HCT116 (cell line): ENCODE measurements at places on chromosomes 3 and 15.

GRCh38 chr3:30004481-30004880, 601.9 kb upstream of the TGFBR2 start:
- 0 out of 2 replicates have a peak, but pooled peaks cover 3% of the 10 kb centered on the region for H3K4me1 ChIP-seq
- no peaks in the 10 kb centered on the region for H3K27me3 ChIP-seq
- H3K27ac ChIP-seq, result no peak overlapping the region
- no peak overlapping the region for H3K4me3 ChIP-seq

DNA sequence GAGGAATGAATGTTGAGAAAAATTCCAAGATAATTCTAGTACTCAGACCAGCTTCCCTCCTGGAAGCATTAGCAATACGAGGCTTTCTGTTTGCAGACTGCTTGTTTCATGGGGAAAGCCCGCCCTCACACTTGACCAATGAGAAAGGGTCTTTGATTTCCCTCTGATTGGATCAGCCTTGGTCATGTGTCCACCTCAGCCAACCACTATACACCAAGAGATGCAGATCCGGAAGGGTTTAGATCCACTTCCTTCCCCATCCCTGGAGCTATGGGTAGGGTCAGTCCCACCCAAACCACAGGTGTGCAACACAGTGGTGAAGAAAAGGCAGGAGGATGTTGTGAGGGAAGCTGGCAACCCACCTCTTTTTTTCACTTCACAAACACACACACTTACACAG, 154.7 kb downstream of the SV2B start:
- no peak overlapping the region for H3K27ac ChIP-seq
- no peak for DNase-seq
- no peaks in the 10 kb centered on the region for H3K4me1 ChIP-seq
- no peak overlapping the region for H3K4me3 ChIP-seq
- no peaks in the 10 kb centered on the region for H3K36me3 ChIP-seq

- no peak for DNase-seq
- no peak overlapping the region for H3K27ac ChIP-seq
- no peaks in the 10 kb centered on the region for H3K36me3 ChIP-seq
- H3K27me3 ChIP-seq, result no peaks in the 10 kb centered on the region
- H3K4me3 ChIP-seq, result no peak overlapping the region
- no peaks in the 10 kb centered on the region for H3K4me1 ChIP-seq
Measured at GRCh38 chr3:108320746-108321350, 24.5 kb downstream of the HHLA2 start.

DNA sequence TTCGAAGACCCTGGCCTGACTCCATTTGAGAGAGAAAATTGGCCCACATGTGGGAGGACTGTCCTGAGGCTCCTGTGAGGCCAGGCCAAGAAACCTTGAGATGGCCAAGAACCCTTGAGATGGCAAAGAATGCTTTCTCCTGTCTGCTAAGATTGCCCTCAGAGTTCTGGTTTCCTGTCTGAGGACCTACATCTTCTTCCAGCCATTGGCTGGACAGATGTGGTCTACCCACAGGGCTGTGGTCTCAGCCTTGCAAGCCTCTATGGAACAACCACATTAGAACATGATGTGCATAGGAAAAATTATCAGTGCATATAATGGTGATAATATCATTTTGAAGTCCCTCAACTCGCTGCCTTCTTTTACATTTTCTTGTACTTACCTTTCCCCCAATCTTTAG, 10.8 kb upstream of the RASA2 start:
- H3K4me1 ChIP-seq, result peaks cover 4% of the 10 kb centered on the region; the same call in 1 of the 2 replicates
- H3K27me3 ChIP-seq, result no peaks in the 10 kb centered on the region
- H3K36me3 ChIP-seq, result no peaks in the 10 kb centered on the region
- no peak overlapping the region for H3K27ac ChIP-seq

- no peak overlapping the region for H3K27ac ChIP-seq
- H3K4me1 ChIP-seq, result peaks cover 23% of the 10 kb centered on the region
- no peaks in the 10 kb centered on the region for H3K27me3 ChIP-seq
- DNase-seq, result no peak
- H3K4me3 ChIP-seq, result no peak overlapping the region
Measured at GRCh38 chr15:69559440-69560190, 107.0 kb downstream of the RPLP1 start.

DNA sequence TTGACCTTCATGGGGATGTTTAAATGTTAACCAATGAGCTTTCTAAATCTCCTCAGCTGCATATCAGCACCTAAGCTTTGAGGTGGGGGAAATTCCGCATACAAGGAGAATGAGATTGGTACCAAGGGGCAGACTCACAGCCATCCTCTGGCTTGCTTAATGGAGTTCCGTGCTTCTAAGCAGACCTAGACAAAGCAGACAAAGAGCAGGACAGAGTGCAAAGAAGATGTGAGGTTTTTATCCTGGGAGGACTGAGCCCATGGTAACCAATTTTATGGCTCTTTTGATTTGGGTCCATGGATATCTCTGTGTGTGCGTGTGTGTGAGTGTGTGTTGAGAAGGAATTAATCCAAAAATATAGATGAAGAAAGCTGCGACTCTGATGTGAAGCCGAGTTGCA, 7.5 kb downstream of the TAFA4 start:
- H3K4me1 ChIP-seq, result no peaks in the 10 kb centered on the region
- H3K27ac ChIP-seq, result no peak overlapping the region

DNA sequence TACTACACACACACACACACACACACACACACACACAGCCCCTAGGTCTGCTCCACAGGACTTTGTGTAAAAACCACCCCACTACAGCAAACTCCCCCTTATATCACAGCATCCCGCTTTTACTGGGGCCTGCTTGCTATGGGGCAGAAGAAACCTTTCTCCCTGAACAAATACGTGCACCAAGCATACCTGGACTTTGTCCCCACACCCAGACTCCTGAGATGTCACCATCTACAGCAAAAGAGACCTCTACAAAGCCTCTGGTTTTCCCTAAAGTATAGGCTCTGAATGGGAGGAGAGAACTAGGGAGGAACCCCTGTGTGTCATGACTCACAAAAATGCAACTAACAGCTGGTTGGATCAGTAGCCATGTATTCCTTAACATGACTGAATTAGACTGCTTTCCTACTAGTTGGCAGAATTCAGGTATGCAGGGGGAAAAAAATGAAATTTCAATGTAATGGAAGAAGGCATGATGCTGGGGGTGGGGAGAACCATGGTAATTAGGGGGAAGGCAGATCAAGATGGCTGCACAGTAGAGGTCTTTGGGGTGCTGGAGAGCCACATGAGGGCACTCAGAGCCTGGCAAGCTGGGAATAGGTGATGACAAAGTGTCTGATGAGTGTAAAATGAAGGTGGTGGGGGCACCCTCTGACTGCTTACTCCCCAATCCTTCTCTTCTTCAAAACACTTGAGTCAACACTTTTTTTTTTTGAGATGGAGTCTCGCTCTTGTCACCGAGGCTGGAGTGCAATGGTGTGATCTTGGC, 45.9 kb downstream of the DAPK2 start:
- no peak overlapping the region for H3K27ac ChIP-seq
- H3K4me3 ChIP-seq, result no peak overlapping the region
- 0 out of 2 replicates have a peak, but pooled peaks cover 3% of the 10 kb centered on the region for H3K27me3 ChIP-seq
- DNase-seq, result no peak

DNA sequence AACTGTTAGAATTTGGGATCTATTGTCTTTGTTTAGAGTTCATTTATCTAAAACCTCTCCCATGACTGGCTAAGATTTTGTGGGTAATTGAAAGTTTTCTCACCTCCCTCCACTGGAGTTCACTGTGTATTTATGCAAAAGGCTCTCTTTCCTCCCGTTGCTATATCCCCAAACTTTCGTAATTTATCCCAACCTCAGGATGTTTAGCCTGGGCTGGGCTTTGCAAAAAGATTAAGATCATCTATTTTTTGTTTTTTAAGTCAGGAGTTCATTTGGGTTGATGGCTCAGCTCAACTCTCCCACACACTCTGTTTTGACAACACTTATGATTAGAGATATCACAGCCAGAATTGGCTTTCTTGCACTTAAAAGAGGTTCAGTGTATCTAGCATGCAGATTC, 27.0 kb downstream of the SUCNR1 start:
- no peak overlapping the region for H3K4me3 ChIP-seq
- H3K4me1 ChIP-seq, result peaks cover 12% of the 10 kb centered on the region
- H3K27ac ChIP-seq, result no peak overlapping the region
- H3K36me3 ChIP-seq, result no peaks in the 10 kb centered on the region
- no peak for DNase-seq
- H3K27me3 ChIP-seq, result no peaks in the 10 kb centered on the region

DNA sequence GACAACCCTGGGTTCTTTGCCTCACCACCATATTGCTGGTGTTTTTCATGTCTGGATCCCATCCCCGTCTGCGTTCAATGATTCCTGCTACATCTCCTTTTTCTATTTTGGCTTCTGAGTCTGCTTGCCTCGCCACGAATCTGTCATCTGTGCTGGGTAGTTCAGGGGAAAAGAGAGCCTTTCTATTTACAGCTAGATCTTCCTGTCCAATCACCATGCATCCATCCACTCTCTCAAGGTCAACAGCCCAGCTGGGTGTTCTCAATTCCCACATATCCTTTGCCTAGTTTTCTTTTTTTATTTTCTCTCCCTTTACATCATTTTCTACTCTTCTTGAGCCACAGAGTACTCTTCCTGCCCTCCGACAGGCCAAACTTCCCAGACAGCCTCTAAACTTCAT, 104.8 kb upstream of the RAD18 start:
- DNase-seq, result no peak
- H3K36me3 ChIP-seq, result no peaks in the 10 kb centered on the region
- H3K27me3 ChIP-seq, result no peaks in the 10 kb centered on the region
- H3K27ac ChIP-seq, result no peak overlapping the region
- no peaks in the 10 kb centered on the region for H3K4me1 ChIP-seq
- no peak overlapping the region for H3K4me3 ChIP-seq

GRCh38 chr3:16298891-16299290, 33.9 kb downstream of the OXNAD1 start:
- no peaks in the 10 kb centered on the region for H3K4me1 ChIP-seq
- H3K27ac ChIP-seq, result no peak overlapping the region
- peaks cover 3% of the 10 kb centered on the region for H3K36me3 ChIP-seq
- no peak for DNase-seq
- H3K27me3 ChIP-seq, result no peaks in the 10 kb centered on the region

DNA sequence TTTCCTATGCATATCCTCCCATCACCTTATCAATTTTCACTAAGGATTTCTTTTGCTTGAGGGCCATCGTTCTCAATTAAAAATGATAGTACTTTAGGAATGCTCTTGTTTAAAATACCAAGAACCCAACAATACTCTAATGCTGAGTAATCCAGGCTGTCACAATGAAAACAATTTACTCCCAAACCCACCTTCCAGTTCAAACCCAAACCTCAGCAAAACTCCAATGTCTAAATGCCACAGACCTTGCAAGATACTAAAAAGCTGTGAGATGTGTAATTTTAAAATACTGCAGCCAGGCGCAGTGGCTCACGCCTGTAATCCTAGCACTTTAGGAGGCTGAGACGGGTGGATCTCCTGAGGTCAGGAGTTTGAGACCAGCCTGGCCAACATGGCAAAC, 889.8 kb downstream of the ROBO1 start:
- no peak overlapping the region for H3K4me3 ChIP-seq
- H3K4me1 ChIP-seq, result no peaks in the 10 kb centered on the region
- H3K27me3 ChIP-seq, result no peaks in the 10 kb centered on the region
- DNase-seq, result no peak

- H3K27me3 ChIP-seq, result no peaks in the 10 kb centered on the region
- no peak overlapping the region for H3K4me3 ChIP-seq
- no peak overlapping the region for H3K27ac ChIP-seq
- no peak for DNase-seq
- H3K36me3 ChIP-seq, result no peaks in the 10 kb centered on the region
Measured at GRCh38 chr3:138465925-138466324, 31.5 kb downstream of the ESYT3 start.

DNA sequence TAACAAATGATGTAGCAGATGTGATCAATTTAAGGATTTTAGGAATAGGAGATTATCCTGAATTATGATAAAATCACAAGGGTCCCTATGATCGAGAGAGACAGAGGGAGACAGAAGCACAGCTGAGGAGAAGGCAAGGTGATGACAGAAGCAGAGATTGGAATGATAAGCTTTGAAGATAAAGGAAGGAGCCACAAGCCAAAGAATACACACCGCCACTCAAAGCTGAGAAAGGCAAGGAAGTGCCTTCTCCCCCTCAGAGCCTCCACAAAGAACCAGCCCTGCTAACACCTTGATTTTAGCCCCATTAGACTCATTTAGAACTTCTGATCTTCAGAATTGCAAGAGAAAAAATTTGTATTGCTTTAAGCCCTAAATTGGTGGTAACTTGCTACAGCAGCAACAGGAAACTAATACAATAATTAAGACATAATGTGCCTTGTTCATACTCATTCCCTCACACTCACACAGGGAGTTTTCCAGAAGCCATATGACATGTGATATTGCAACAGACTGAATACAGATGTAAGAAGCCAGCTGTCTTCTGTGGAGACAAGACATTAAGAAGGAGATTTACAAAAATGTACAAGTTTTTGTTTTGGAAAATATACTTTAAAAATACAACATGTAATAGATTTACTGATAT, 38.2 kb downstream of the TRANK1 start:
- no peak overlapping the region for H3K27ac ChIP-seq
- H3K27me3 ChIP-seq, result no peaks in the 10 kb centered on the region
- no peaks in the 10 kb centered on the region for H3K4me1 ChIP-seq
- H3K36me3 ChIP-seq, result no peaks in the 10 kb centered on the region

DNA sequence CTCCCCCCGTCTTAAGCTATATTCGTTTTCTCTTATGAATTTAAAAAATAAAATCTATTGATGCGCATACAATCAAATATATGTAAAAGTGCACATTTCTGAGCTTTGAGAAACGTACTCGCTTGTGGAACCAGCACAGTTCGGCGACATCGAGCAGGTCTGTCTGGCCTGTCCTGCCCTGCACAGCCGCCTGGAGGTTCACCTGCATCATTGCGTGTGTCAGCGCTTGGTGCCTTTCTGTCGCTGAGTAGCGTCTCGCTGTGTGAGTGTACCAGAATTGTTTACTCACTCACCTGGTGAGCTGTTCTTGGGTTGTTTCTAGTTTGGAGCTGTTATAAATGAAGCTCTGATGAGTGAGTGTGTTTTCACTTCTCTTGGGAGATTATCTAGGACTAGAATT, 104.0 kb downstream of the VGLL4 start:
- no peak overlapping the region for H3K4me3 ChIP-seq
- DNase-seq, result no peak
- peaks cover 3% of the 10 kb centered on the region; the same call in 1 of the 2 replicates for H3K4me1 ChIP-seq
- H3K27me3 ChIP-seq, result no peaks in the 10 kb centered on the region
- H3K36me3 ChIP-seq, result no peaks in the 10 kb centered on the region

DNA sequence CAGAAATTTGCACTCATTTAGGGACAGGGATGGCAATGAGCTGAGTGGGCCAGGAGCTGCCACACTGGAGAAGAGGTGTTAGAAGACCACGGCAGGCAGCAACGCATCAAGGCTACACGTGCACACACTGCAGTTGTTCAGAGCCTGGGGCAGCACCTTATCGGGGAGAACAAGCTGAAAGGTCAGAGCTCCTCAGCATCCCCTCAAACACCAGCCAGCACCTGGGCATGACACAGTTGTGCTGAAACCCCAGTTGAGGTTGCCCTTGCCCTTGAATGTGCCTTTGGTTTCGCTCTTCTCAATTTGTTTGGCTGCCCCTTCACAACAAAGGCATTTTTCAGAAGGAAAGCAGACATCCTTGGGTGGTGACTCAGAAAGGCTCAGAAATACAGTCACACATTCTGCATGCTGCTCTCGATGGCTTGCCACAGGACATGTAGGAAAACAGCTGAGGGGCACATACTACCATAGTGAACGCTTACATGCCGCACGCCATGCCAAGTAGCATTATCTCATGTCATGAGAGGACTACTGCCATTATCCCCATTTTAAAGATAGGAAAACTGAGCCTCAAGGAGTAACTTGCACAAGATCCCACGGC, 57.6 kb downstream of the ST8SIA2 start:
- no peak overlapping the region for H3K27ac ChIP-seq
- H3K4me3 ChIP-seq, result no peak overlapping the region
- no peaks in the 10 kb centered on the region for H3K36me3 ChIP-seq
- H3K4me1 ChIP-seq, result peaks cover 10% of the 10 kb centered on the region
- no peak for DNase-seq

- no peak overlapping the region for H3K4me3 ChIP-seq
- no peaks in the 10 kb centered on the region for H3K27me3 ChIP-seq
- no peaks in the 10 kb centered on the region for H3K36me3 ChIP-seq
- no peak for DNase-seq
Measured at GRCh38 chr3:188671971-188672370, 499.8 kb upstream of the TPRG1 start.
